MCF 10A (cell line): ENCODE measurements at places on chromosomes 11 and 22. TPM values are rescaled to one million over a fixed set of nuclear protein-coding genes. Genes with fewer than 3 reads are reported as not detected.
A peak's percentile ranks its signal among the peaks of the same experiment; 100 is the strongest.

DNA sequence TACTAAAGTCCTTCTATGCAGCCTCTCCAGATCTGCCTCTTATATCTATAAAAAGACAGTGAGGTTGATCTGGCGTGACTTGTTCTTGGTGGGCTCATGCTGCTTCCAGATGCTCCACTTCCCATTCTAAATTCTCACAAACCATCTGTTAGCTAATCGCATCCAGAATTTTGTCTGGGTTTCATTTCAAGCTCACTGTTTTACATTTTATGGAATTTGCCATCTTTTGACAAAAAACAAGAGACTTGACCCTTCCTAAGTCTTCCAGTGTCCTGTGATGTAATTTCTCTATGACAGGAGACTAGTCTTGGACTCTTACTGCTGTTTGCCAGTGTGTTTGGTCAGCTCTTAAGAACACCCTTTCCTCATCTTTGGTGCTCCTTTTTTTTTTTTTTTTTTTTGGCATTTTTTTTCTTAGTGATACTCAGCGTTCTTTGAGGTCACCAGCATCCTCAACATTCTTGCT, 23.0 kb downstream of the CRKL start:
- peaks cover 48% of the 10 kb centered on the region for H3K36me3 ChIP-seq
- H3K4me1 ChIP-seq, result peaks cover 39% of the 10 kb centered on the region
- no peak overlapping the region for H3K4me3 ChIP-seq
- no peaks in the 10 kb centered on the region for H3K27me3 ChIP-seq

TMEM132A gene
- 20.5 and 22.5 TPM in 2 replicates for total RNA-seq

DNA sequence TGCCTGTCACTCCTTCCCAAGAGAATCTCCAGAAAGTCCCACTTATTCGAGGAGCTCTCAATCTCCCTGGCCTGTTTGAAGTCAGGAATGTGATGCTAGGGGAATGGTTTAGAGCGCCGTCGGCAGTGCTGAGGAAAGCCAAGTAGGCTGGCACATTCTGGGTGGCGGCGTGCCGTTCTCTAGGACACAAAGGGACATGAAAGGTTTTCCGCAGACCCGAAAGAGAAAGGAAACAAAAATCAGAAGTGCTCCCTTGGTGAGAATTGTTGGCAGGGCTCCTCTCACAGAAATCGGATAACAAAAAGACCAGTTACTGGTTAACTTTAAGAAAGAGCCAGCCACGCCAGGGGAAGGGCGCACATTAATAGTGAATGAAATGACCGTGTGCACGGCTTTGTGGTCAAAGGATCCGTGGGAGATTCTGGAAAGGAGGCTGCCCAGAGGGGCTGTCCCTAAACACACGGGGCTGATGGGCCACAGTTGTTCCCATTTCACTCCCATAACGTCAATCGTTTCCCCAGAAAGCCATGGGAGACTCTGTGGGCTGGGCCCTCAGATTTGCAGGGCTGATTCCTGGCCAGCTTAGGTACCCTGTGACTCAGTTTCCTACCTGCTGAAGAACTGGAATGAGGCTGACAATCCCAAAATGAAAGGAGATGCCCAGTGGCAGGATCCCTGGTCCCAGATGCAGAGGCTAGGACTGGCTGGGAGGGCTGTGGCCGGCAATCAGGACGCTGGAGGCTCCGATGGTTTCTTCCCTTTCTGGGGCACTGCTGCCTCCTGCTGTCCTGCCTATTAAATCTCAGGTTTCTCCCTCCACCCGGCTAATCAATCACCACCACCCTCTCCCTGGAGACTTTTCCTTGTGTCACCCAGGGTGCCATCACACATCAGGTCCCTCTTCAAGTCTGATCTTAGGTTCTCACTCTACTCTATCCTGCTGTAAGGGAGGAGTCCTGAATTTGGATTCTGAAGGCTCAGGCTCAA, 82.3 kb downstream of the RCN1 start:
- peaks cover 6% of the 10 kb centered on the region for H3K27me3 ChIP-seq
- DNase-seq, result peak; percentile 62
- no peak overlapping the region for H3K27ac ChIP-seq
- H3K4me1 ChIP-seq, result no peaks in the 10 kb centered on the region
- no peaks in the 10 kb centered on the region for H3K36me3 ChIP-seq

- no peak for DNase-seq
- H3K4me3 ChIP-seq, result no peak overlapping the region
- H3K4me1 ChIP-seq, result peaks cover 10% of the 10 kb centered on the region
- no peaks in the 10 kb centered on the region for H3K36me3 ChIP-seq
- no peak overlapping the region for H3K27ac ChIP-seq
- peaks cover 26% of the 10 kb centered on the region for H3K27me3 ChIP-seq
Measured at GRCh38 chr11:36750349-36750748, 152.3 kb upstream of the RAG2 start.
